ENCODE measurements at places on chromosomes 3 and 15. TPM values are rescaled to one million over a fixed set of nuclear protein-coding genes. Genes with fewer than 3 reads are reported as not detected.

Gene GUCA1C
- total RNA-seq, result not detected

Gene FBXL22
- total RNA-seq, result 0.20 TPM

Gene ZIC1
- 0.47 TPM for total RNA-seq

Gene BLM
- total RNA-seq, result 4.9 TPM

Gene CCR9
- not detected for total RNA-seq

Gene VPS8
- total RNA-seq, result 32.5 TPM

Gene CFAP161
- 0.33 TPM for total RNA-seq

Gene CPLX3
- total RNA-seq, result not detected

Gene P3H2
- total RNA-seq, result 40.1 TPM

Gene GPX1
- 404 TPM for total RNA-seq

Gene GMPS
- 72.2 TPM for total RNA-seq

Gene MYH15
- total RNA-seq, result 0.30 TPM

Gene NTRK3
- not detected for total RNA-seq

Gene PFN2
- total RNA-seq, result 369 TPM

Gene CXCR6
- not detected for total RNA-seq

DNA sequence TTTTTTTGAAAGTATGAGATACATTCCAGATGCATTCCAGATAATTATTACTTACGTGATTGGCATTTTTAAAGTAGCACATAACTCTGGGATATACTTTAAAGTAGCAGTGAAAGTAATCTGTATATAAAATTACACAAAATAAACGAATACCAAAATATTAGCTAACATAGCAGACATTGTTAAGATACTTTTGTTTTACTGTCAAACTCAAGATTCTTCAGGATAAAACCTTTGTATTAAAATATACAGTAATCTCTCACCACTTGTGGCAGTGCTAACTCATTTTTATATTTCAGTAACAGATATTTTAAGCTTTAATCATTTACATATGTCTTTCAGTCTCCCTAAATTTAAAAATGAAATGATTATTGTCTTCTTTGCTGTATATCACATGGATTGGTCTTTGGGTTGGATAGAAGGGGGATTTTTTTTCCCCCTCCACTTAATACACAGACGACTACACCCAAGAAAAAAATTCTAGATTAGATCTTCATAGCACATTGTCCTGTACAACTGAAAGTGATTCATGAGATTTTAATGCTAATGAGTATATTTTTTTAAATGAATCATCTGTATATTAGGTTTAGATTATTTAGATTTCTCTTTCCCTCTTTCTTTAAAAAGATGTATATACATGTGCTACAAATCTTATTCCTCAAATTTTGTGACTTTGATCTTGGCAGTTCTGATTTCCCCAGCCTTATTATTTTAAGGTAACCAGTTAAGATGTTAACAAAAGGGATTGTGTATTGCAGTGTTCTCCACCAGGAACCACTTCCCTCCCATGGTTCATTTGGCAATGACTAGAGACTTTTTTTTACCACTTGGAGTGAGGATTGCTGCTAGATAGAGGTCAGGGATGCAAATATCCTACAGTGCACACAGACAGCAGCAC, 24.5 kb upstream of the EBLN2 start:
- peak; percentile 40 for DNase-seq

GRCh38 chr3:156098437-156099035, 21.8 kb upstream of the KCNAB1 start:
- DNase-seq, result no peak

DNA sequence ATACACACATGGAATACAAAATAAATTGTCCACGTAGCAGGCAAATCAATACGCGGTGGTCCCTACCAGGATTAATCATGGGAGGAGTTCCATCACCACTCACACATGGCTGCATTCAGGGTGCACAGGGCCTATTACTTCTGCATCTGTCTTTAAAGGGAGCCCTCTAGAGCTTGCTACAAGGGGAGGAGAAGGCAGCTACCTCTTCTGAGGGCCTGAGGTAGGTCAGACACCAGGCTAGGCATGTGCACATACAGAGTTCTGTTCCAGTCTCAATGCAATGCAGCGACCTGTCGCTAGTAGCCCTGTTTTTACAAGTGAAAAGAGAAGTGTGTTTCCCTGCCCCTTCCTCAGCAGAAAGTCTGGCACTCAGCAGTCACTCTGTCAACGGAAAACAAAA, 102.7 kb downstream of the ROBO2 start:
- DNase-seq, result no peak

DNA sequence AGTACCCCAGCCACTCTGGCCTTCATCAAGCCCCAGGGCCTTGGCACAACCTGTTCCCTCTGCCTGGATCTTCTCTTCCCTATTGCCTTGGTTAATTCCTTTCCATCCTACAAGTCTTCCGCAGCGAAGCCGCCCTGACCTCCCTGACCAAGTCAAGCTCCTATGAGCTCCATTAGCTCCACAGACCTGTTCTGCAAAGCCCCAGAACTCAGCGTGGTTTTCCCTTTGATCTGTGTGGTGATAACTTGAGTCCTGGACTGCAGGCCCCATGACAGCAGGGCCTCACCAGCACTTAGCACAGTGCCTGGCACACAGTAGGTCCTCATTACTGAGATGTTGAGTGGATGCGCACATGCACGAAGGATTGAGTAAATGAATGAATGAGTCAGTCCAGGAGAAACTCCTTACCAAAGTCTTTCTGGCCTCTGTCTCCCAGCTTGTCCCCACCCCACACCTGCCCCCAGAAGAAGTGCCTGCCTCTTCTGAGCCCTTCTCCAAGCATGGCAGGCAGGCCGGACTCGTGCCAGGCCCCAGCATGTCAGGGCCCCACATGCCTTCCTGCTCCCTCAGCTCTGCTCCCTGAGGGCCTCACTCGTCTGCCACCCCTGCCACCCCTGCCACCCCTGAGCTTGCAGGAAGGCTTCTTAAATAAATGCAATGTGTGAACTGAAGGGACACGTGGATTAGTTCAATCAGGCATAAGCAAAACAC, 6.3 kb downstream of the ANPEP start:
- no peak for DNase-seq

GRCh38 chr15:93034512-93034911, 54.5 kb downstream of the RGMA start:
- no peak for DNase-seq

DNA sequence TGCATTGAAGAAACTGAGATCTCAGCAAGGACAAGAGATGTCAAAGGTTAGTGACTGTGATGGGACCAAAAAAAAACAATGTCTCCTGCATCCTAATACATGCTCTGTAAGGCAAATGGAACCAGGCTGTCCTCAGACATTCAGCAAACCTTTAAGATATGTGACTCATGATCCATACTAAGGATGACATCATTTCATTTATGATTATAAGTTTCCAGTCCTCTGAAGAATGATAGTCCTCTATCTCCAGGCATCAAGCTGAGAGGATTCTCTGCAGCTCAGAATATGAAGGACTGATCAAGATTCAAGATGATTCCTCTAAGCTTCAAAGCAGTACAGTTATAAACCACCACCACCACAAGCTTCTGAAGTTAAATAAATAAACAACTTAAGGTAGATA, 47.6 kb downstream of the SSR3 start:
- DNase-seq, result no peak

- peak; percentile 79 for DNase-seq
Measured at GRCh38 chr3:129211772-129212171, 28.1 kb upstream of the CNBP start.

GRCh38 chr3:193237030-193237429, 4.0 kb upstream of the PLAAT1 start:
- DNase-seq, result no peak

- no peak for DNase-seq
Measured at GRCh38 chr15:82680200-82681102, 29.2 kb downstream of the AP3B2 start.

DNA sequence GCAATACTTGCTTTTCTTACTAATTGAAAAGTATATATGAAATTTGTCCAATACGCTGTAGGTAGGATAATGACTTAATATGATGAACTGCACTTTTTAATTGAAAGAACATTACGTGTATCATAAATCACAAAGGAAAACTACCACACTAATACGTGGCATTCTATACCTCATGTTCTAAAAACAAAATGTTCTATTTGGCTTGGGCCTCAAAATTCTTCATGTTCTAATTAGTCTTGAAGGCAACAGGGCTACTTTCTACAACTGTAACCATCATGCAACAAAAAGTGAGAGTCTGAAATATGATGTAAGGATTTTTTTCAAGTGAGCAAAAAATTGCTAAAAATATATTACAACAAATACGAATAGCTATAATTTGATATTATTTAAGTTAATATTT, 19.8 kb downstream of the THRB start:
- DNase-seq, result no peak

DNA sequence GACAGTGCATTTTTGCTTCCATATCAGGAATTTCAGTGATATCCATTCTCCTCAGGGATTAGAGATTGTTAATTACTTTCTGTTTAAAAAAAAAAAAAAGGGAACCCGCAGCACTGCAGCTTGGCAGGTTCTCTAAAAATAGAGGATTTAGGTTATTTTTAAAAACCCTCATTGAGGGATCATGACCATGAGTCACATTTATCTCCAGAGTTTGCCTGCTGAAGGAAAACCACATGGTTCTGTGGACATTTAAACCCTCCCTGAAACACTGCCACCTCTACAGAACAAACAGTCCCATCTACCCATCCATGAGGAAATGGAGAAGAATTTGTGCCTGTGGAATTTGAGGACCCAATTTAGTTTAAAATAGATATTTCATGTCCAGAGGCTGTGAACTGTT, 66.2 kb upstream of the UBE2E1 start:
- peak; percentile 71 for DNase-seq

- no peak for DNase-seq
Measured at GRCh38 chr3:177776661-177777101, 579.4 kb upstream of the TBL1XR1 start.

DNA sequence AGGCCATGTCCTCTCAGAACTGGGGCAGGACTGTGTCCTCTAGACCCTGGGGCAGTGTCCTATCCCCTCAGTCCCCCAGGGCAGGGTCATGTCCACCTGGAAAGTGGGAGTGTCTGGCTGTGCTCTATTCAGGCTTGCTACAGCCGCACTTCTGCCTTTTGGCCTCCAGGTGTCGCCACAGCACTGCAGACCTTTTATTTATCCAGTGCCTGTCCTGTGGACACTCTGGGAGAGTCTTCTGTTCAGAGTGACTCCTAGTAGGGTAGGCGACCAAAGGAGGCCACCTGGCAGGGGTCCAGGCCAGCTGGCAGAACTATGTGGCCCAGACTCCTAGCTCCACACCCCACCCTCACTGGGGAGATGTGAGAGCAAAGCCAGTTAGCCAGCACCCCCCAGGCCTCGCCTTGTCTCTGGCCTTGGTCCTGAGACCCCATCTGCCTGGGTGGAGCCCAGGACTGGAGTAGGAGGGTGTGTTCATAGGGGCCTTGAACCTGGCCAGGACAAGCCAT, 3.9 kb downstream of the TMIE start:
- peak; percentile 61 for DNase-seq

- no peak for DNase-seq
Measured at GRCh38 chr3:115651599-115651998, 28.3 kb downstream of the GAP43 start.

- DNase-seq, result no peak
Measured at GRCh38 chr3:140914384-140914945, 27.2 kb upstream of the SLC25A36 start.

- DNase-seq, result peak; percentile 10
Measured at GRCh38 chr3:52827441-52827840, 3.0 kb downstream of the ITIH4 start.

GRCh38 chr15:33500432-33501195, 189.8 kb downstream of the RYR3 start:
- no peak for DNase-seq

DNA sequence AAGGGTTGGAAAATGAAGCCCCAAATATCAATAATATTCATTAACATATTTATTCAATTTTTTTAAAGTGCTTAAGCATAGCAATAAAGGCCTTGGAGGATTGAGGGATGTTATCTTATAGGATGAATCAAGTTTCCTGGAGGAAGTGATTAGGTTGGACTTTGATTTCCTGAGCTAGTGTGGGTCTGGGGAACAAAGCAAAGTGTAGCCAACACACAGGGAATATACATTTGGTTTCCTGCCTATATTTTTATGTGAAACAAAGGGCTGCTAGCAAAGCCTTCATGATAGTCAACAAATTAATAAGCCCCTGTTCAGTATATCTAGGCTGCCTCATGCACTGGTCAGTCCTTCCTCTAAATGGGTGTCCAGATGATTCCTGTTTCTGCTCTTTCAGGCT, 261.1 kb upstream of the IL12A start:
- DNase-seq, result no peak

DNA sequence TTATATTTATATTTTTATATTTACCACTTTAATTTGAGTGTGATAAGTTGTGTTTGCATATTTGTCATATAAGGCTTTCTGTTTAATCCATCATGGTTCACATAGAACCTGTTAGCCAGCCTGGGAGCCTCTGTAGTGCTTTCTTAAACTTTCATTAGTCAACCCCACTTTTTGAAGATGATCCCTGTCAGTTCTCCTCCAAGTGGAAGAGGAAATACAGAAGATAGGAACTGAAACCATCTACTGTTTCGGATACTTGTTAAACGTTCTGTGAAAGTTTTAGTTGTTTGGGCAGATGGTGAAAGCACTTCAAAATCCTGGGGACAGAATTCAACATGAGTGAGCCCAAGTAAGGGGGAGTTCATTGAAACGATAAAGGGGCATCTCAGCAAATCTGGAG, 4.6 kb upstream of the SAMMSON start:
- no peak for DNase-seq

All from HFFc6 (cell line).